Mucosa of gallbladder (tissue), 1 donor: ENCODE measurements at places on chromosomes 3 and 15. TPM values are rescaled to one million over a fixed set of nuclear protein-coding genes. Genes with fewer than 3 reads are reported as not detected.

DNA sequence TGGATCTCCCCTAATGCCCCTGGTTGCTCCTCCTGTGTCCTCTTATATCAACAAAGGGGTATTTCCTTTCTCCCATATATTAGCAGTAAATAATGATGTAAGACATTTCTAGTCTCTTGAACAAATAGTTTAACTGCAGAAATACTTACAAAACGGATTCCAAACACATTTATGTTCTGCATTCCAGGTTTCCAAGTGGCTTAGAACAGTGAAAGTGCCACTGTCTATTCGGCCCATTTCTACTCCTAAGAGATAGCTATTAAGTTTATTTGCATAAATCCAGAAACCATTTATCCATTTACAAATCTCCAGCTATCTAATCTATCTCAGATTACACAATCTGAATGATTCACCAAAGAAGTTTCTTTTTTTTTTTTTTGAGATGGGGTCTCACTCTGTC, 55.8 kb upstream of the FRMD4B start:
- DNase-seq = no peak

GRCh38 chr3:195076981-195077610, 193.9 kb downstream of the XXYLT1 start:
- no peak for DNase-seq

GRCh38 chr15:80567721-80568157, 127.4 kb upstream of the ABHD17C start:
- peak; percentile 68 for DNase-seq

The LRRC15 gene
- 0.35 TPM for total RNA-seq

The LYZL4 gene
- total RNA-seq = 0.32 TPM

The PDZRN3 gene
- 56.4 TPM for total RNA-seq

- DNase-seq = peak; percentile 37
These were observed 35.7 kb downstream of the NGRN start for GRCh38 chr15:90300988-90301706.
